ENCODE measurements at places on chromosomes 2 and 18. TPM values are rescaled to one million over a fixed set of nuclear protein-coding genes. Genes with fewer than 3 reads are reported as not detected.

DNA sequence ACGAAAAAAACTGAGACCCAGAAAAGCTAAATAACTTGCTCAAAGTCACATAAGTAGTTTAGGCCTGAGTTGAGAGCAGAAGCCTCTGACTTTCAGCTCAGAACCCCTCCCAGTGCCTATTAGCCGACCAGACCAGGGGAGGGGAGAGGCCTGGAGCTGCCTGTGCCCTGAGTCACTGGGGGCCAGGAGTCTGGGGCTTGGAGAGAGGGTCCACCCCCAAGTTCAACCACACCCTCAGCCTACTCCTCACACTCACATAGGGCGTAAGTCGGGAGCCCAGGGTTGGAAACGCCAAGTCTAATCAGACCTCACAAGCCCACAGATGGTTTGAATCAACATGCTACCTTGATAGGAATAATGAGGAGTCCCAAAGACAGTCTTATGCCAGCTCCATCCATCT, 12.6 kb upstream of the PKDCC start:
- DNase-seq = no peak

Gene MAIP1
- 37.5 TPM for total RNA-seq

GRCh38 chr2:157488877-157489276, 45.0 kb upstream of the CYTIP start:
- peak; percentile 54 for DNase-seq

DNA sequence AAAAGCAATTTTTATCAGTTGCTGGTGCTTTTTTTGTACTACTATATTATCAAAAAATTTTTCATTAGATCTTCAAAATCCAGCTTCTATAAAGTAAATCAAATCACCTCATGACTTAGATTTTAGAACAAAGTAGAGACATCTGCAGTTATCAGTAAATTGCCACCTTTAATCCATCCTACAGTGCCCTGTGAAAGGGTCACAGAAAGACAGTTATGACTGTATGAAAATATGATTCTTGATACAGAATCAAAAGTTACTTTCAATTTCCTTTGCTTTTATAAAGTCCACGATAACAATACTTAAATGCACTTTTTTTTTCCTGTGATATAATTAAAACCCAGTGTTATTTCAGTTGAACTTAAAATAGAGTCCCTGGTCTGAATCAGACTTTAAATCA, 61.4 kb downstream of the PRPF40A start:
- no peak for DNase-seq

Gene SLC11A1
- 0.22 TPM for total RNA-seq

DNA sequence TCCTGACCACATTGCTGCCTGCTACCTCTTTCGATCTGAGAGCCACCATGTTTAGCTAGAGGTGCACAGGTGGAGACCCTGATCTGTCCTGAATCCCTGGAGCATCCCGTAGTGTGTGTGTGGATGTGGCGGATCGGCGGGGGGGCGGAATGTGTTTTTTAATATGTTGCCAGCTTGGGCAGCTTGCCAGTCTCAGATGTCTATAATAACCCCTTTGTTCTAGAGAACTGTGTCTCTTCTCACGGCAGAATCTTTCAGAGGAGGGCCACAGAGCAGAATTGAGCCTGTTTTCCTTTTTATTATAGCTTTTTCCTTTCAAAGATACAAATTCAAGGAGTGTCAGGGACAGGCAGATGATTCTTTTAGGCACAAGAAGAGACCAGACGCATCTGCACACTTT, 934.1 kb upstream of the KLHL29 start:
- DNase-seq = no peak

GRCh38 chr2:149825473-149825872, 237.9 kb upstream of the MMADHC start:
- DNase-seq = no peak

- DNase-seq = peak; percentile 99
These were observed 552 bp upstream of the MXD1 start for GRCh38 chr2:69914164-69914949.

DNA sequence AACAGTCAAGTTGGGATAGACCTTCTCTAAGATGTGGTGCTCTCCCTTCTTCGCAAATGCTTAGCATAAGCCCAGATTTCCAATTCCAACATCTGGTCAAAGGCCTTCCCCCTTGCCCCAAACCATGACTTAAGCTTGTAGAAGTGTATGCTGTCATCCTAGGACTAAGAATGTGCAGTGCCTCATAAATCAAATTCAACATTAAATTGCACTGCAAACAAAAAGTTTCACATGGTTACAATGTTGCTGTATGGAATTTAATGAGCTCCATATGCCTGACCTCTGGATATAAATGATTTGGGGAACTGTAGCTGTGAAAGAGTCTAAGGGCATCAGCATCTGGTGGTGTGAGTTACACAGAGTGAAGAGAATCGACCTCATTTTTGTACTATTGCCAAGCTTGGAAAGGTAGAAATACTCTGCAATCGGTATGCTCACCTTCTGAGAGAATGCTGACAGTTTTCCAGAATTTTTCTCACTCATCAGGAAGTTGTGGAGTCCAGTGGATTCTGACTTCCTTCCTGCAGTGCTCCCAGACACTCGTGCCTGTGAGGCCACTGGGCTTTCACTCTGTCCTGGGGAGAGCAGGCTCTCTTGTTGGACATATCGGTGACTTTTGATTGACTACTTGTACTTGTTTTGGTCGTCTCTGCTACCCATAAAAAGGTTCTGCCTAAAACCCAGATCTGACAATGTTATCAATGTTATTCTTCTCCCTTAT, 40.6 kb downstream of the FASTKD2 start:
- no peak for DNase-seq

- DNase-seq = peak; percentile 13
These were observed 85.4 kb upstream of the ATG16L1 start for GRCh38 chr2:233165895-233166661.

Gene COA5
- total RNA-seq = 9.3 TPM

GRCh38 chr2:155485141-155485842, 786.8 kb downstream of the KCNJ3 start:
- no peak for DNase-seq

DNA sequence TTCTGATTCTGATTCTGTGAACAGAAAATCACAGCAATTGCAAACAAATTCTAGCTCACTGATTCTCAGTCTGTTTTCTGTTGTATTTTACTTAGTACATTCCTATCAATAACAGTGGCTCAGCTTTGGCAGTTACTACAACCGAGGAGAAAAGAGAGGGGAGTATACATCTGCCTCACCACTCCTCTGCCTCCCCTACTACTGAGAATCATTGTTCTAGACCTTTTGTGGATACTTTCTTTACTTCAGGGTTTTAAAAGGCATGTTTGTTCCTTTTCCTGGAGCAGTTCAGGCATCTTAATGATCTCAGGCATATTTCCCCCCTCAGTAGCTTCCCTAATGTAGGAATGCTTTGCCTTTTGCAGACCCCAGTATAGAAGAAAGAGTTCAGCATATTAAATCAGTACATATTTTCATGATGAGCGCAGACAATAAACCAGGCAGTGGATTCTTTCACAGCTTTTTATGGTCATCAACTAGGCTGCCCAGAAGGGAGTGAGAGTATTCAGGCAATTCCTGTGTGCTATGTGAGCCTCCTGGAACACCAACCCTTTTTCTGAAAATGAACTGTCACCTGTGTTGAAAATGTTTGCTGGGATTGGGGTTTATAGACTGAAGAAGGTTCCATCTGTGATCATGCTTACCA, 10.3 kb downstream of the STAMBP start:
- no peak for DNase-seq

Gene CYP1B1
- total RNA-seq = 17.5 TPM

DNA sequence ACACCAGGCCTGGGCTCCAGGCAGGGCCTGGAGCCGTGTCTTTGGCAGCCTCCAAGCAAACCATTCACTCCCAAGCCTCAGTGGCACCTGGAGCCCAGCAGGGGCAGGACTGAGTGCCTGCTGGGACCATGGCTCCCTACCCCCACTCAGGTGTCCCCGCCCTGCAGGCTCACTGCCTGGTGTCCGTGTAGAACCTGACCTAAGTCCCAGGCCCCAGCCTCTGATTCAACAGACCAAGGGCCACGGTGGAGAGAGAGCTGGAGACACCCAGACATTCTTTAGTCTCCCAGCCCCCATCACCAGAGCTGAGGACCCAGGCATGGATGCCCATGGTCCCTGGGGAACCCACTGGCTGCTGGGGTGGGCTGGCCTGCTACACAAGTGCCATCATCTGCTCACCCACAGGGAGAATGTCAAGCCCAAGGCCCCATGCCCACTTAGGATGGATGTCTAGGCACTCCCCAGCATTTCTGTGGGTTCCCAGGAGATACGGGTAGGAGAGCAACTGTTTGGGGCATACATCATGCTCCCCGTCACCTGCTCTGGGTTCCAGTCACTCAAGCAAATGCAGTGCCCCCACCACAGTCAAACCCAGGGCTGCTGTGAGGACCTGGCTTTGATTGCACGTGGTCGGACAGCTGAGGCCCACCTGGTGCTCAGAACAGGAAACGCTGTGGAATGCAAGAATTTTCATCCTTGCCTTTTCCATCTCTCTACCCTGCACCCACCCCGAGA, 42.9 kb upstream of the ATG16L1 start:
- DNase-seq = no peak

Gene CRYGC
- not detected for total RNA-seq

GRCh38 chr2:236080412-236080811, 87.8 kb downstream of the GBX2 start:
- no peak for DNase-seq

Gene SLC5A7
- total RNA-seq = not detected

DNA sequence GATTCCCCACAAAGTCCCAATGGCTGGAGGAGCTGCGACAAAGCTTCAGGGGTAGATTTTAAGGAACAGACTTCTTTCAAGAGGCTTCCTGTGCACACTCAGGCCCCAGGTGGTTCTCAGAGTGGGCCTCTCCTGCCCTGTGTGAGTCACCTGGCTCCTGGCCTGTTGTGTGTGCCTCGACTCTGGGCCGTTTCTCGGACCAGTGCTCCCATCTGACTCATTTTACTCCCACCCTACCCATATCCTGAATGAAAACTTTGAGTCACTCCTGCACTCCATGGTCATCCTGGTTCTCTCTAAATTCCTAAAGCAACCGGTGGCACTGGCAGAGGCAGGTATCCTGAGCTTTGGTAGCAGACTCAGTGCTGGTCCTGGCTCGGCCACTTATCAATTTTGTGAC, 84.1 kb downstream of the CELF4 start:
- peak; percentile 67 for DNase-seq

GRCh38 chr2:152309352-152310214, 25.4 kb upstream of the FMNL2 start:
- DNase-seq = no peak

Gene LIPG
- total RNA-seq = 173 TPM

DNA sequence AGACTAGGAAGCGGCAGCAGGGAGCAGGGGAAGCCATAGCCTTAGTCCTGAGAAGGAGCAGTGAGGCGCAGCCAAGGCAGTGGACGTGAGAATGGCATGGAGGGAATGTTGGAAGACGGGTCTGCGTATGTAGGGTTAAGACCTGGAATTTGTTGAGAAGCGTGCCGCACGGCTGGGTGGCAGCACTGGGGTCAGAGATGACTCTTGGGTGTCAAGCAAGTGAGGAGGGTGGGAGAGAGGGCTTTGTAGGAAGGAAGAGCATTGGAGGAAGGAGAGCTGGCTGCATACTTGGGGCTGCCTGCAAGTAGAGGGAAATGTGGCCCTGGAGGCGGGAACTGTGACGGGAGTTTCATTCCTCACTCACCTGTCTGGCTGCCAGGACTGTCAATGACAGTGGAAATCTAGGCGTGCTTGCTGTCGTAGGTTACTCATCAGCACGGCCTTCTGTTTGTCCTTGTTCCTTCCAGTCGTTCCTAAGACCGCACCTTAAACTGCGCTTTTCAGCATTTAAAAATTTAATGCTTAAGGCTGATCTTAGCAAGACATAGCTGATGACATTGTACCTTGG, 108.0 kb downstream of the ITGB1BP1 start:
- peak; percentile 87 for DNase-seq

GRCh38 chr2:59680863-59681262, 872.6 kb downstream of the BCL11A start:
- DNase-seq = peak; percentile 44

- no peak for DNase-seq
These were observed 7.0 kb downstream of the G6PC2 start for GRCh38 chr2:168907940-168908662.

- DNase-seq = no peak
These were observed 11.2 kb upstream of the NABP1 start for GRCh38 chr2:191666732-191667131.

DNA sequence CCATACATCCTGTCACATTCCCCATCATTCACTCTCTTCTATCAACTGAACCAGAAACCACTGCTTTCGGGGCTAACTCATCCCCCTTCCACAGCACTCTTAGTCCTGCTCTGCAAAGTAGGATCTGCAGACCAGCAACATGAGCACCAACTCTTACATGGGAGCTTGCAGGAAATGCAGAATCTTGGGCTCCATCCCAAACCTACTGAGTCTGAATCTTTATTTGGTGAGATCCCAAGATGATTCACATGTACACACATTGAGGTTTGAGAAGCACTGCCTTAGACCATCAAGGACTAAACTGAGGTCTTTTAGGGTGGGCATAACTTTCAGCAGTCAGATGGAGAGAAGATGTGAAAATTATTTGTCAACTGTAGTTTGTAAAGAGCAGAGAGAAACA, 235.6 kb upstream of the EPHA4 start:
- no peak for DNase-seq

GRCh38 chr2:1634681-1635341, 109.5 kb downstream of the PXDN start:
- no peak for DNase-seq

GRCh38 chr2:181169503-181169902, 189.1 kb downstream of the UBE2E3 start:
- no peak for DNase-seq

Gene CETN1
- total RNA-seq = not detected

Gene LHCGR
- total RNA-seq = not detected

DNA sequence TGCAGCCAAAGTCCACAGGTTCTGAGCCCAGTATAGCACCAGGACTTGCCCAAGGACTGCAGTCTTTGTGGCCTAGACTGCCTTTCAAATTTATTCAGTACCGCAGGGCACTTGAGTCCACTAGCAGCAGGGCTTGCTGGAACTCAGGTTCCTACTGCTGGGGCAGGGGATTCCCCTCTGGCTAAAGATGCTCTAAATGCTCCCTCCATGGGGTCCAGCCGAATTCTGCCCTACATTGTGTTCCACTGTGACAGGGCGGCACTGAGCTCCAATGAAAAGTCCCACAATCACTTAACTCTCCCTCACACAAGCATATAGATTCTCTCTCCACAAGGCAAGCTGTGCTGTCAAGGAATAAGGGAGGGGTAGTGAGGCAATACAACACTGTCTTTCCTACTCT, 518.1 kb upstream of the VRK2 start:
- no peak for DNase-seq

Gene ANKRD30BL
- total RNA-seq = not detected

DNA sequence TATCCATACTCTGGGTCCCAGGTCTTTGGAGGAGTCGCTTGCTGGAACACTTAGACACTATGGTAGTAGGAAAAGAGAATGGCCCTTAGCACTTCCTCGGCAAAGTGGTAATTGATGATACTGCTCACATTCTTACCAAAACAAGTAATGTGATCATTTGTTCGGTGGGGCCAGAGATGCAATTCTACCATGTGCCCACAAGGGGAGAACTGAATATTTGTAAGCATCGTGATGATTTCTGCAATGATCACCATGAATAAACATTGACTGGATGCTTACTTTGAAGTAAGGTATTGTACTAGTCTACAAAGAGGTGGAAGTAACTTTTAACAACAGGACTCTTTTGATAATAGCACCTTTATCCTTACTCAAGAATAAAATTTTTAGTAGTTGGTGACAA, 109.7 kb downstream of the CD8B2 start:
- no peak for DNase-seq

Measured in epithelial cell of proximal tubule (primary cell).